ENCODE measurements at places on chromosomes 5 and 9.

DNA sequence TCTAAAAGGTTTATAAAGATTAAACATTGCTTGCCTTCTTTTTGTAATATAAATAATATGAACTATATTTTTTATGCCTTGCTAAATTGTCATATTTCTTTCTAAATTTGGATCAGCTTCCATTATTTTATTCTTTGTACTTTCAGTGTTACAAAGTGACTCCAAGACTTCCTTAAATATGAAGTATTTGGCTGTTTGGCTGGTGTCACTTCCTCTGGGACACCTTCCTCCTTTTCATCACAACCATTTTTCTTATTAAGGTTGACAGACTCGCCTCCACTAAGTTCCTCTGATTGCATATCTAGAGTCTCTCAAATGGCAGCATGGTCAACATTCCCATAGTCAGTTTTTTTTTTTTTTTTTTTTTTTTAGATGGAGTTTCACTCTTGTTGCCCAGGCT, 73.8 kb upstream of the SLC1A1 start:
- no peak for DNase-seq

DNA sequence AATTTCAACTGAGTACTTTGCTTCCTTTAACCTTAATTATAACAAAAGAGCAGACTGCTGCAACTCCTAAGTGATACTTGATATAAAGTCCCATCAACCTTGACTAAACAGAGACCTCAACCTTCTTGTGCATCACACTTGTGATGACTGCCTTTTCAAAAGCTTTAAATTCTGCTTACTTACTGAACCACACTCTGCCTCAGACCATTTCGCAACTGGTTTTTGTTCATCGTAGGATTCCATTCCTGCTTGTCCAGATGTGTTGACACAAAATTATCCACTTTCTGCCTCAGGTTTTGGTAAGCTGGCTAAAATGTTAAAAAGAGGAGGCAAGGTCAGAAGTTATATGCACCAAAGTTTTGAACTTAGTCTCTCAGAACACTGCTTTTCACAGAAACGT, 3.5 kb downstream of the BOD1 start:
- DNase-seq = no peak

- no peak for DNase-seq
Measured at GRCh38 chr9:125649315-125649714, 57.7 kb downstream of the MAPKAP1 start.

- DNase-seq = no peak
Measured at GRCh38 chr5:139644646-139645429, 3.3 kb upstream of the CXXC5 start.

DNA sequence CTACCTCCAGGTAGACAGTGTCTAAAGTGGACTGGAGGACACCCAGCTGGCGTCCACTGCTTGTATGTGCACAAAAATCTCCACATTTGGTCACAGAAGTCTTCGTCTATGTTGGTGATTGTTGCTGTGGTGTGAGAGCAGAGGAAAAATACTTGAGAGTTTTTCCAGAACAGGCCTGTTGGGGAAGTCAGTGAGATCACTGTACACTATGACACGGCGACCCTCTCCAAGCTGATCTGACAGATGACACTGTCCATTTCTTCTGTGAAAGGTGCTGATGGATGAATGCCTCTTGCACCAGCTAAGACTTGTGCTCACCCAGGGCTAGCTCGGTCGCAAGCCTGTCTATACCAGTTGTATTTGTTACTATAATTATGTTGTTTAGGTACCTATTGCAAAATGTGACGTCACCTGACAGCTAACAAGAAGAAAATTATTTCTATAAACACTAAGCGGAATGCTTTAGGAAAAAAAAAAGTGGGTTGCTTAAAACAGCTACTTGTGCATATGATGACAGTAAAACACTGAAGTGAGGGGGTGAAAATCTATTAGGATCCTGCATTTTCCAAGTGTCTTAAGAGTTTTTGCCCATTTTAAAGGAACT, 142.3 kb downstream of the ROR2 start:
- DNase-seq = no peak

DNA sequence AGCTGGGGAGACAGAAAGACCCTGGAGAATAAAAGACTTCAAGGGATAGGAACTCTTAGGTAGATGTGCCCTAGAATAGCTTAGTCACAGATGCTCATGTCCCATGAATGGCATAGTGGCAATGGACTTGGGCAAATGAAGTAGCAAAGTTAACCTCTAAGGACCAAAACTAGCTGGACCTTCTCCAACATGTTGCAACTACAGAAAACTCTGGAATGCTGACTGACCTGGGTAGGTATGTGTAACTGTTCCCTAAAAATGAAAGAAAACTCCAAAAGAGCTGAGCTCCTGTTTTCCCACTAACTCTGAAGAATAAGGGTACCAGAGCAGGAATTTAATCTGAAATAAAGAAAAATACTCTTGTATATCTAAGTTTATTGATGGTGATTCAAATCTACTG, 12.5 kb upstream of the LPAR1 start:
- no peak for DNase-seq

GRCh38 chr5:154529282-154529681, 51.3 kb upstream of the HAND1 start:
- DNase-seq = no peak
